ENCODE measurements at places on chromosomes 12 and 14.

- DNase-seq = no peak
Measured at GRCh38 chr12:23014749-23015148, 389.8 kb downstream of the ETNK1 start.

GRCh38 chr12:96350982-96351381 is 49.3 kb downstream of the CDK17 start:
- no peak for DNase-seq

- no peak for DNase-seq
Measured at GRCh38 chr14:77573964-77574363, 42.5 kb downstream of the SPTLC2 start.

GRCh38 chr12:109558374-109559199 is 14.7 kb downstream of the MMAB start:
- DNase-seq = no peak

- no peak for DNase-seq
Measured at GRCh38 chr12:1353451-1353850, 240.9 kb downstream of the FBXL14 start.

DNA sequence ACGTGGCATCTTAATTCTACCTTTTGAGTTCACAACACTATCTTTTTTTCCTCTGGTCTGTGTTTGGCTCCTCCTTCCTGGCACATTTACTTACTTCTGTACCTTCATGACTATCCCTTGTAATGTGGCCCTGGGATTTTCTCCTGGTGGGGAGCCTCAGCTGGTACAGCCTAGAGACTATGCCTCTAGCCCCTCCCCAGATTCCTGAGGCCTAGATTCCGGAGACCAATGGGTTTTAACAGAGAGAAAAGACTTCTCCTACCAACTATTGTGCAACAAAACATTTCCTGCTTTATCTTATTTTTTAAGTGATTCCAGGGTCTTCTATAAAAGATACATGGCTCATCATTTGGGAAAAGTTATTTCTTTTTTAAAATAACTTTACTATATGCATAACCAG is 216.2 kb upstream of the KRR1 start:
- DNase-seq = no peak

DNA sequence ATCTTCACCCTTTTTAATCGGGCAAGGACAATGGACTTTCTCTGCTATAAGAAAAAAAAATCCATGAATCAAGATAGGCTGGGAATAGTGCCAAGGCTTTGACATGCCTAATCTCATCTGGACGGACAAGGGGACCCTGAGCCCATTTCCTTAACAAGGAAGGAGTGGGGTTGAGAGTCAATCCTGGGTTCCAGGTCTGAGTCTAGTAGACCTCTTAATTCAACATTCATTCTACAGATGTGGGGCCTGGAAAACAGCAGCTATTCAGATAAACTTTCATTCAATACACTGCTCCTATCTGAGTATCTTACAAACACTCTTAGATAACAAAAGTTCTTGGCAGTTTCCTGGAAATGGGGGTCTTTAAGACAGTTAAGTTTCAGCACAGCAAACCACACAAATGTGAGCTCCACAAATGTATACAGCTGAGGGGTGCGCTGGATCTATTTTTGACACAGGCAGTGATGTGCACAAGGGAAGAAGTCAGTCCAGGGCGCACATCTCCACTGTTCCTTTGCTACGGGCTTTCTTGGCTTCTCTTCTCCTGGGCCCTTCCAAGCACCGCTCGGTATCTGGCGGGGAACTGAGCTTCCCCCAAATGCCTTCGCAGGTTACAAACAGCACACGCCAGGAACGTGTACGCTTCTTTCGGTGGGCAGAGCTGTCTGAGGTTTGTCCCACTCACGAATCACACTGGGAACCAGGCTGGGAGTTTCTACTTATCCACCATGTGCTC is 82.2 kb upstream of the GPR68 start:
- DNase-seq = peak; percentile 74

DNA sequence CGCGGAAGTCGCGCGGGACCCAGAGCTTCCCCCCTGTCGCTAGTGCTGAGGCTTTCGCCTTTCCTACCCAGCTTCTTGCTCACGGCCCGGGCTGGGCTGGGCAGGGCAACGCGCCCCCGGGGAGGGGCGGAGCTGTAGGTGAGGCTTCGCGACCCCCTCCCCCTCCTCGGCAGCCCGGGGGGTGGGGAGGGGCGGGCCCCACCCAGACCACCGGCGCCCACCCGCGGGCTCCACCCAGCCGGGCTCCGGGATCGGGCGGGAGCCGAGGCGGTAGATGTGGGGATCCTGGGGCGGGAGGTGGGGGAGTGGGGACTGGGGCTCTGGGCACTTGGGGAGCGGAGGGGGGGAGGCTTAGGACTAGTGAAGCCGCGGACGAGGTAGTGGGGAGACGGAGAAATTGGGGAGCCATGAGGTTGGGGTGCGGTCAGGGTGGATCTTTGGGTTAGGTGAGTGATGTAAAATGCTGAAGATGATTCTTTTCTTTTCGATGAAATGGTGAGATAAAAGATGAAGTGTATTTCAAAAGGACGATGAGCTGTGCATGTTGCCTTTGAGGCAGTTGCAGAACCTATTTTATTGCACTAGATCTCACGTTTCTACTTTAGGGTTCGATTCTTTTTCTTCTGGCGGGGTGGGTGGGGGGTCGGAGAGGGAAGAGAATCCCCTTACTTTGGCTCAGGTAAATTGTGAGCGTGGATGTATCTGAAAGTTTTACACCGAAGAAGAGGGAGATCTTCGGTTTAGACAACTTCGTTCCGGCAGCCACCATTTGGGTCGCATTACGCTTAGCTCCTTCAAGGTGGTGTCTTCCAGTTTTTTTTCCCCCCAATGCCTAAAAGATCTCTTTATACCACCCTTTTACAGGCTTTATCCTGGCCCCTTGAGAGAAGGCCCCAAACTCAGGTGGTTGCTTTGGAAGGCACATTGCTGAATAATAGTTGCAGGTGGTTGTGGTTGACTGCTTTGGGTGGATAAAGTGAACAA is 619 bp downstream of the ERC1 start:
- DNase-seq = peak; percentile 24

DNA sequence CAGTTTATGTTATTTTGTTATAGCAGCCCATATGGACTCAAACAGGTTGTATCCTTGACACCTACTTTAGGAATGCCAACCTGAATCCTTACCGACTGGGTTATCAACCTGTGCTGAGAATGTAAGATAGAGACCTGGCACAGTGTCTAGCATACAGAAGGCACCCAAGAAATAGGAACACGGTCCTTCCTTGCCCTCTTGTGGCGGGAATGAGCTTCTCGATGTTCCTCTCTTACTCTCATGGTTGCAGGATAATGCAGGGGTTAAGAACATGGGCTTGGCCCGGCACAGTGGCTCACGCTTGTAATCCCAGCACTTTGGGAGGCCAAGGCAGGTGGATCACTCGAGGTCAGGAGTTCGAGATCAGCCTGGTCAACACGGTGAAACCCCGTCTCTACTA is 6.5 kb downstream of the C12orf43 start:
- DNase-seq = no peak

- no peak for DNase-seq
Measured at GRCh38 chr14:32419429-32419828, 90.3 kb downstream of the AKAP6 start.

- no peak for DNase-seq
Measured at GRCh38 chr14:102939820-102940561, 17.5 kb downstream of the AMN start.
